NCI-H1930 (cell line): ENCODE measurements at places on chromosomes 1 and 21.

GRCh38 chr1:111924786-111925185 lies 64.7 kb downstream of the KCND3 start:
- no peak for DNase-seq

DNA sequence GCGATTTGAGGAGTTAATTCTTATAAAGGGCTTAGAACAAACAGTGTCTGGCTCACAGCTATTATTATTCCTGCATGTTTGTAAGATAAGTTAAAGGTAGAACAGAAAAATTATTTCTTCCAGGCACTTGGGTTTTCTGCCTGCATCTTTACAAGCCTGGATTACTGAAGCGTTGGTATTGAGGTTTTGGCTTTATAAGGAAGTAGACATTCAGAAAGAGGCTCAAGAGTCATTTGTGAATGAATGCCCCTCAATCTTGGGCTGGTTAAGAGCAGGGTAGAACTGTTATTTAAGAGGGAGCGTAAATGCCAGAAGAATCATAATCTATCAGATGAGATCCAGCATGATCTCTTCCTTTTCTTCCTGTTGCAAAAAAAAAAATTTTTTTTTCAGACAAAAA lies 77.3 kb upstream of the ARID1A start:
- DNase-seq = no peak

- DNase-seq = no peak
Observed at GRCh38 chr1:231736464-231736863, 109.9 kb downstream of the DISC1 start.

- no peak for DNase-seq
Observed at GRCh38 chr1:190226006-190226405, 251.7 kb downstream of the BRINP3 start.

DNA sequence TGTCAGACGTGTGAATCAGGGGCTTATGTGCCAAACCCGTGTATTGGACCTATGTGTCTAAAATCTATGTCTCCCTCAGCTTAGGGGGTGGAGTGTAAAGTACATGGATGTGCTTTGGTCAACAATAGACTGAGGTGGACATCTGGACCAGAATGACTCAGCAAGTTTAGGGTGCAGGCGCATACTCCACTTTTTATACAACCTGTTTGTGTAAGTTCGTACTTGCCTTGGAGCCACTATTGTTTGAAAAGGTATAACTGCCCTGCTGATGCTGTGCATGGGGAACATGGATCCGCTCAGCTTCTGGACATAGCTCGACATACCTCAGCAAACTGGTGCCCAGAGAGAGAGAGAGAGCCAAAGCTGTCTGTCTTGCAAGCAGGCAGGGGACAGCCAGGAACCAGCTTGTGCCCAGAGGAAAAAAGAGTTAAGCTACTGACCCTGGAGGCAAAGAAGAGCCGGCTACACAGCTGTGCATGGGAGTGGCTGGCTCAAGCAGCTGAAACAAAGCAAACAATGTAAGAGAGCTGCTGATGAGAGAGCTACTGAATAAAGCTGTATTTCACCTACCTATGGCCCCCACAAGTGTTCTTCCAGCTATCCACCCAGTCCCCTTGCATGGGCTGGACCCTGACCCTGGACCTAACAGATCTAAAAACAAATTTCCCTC lies 41.2 kb downstream of the GJA5 start:
- DNase-seq = no peak

DNA sequence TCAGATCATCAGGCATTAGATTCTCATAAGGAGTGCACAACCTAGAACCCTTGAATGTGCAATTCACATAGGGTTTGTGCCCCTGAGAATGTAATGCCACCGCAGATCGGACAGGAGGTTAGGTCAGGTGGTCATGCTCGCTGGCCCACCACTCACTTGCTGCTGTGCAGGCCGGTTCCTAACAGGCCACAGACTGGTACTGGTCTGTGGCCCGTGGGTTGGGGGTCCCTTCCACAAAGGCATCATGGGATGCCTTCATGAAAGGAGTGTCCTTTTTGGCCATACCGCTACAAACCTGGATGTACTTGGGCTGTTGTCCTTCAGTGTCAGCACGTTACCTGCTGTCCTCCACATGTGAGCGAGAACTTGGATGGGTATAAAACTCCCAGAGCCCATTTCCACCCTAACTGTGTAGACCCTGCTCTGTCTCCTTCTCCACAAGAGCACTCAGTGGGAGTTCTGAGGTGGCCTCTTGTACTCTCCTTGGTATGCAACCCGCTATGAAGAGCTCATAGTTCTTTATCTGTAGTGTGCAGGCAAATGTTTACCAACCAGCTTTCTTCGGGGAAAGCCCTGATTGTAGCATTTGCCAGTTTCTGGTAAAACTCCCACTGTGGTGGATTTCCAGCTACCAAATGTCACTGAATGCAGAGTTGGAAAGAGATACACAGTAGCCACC lies 41.7 kb upstream of the SLC19A1 start:
- no peak for DNase-seq

DNA sequence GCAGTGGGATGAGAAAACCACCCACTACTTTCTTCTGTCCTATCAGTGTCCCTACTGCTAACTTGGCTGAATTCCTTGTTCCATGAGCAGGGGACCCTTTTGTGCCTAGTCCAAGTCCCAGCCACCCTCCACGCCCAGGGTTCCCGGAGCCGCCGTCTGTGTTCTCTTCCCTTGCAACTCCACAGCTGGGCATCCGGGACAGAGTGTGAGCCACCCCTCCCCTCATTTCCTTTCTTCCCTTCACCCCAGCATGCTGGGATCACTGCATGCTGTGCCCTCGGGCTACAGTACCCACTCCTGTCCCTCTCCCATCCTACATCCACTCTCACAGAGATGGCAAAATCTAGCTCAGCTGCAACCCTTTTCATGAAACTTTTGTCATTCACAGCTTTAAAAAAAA lies 44.5 kb downstream of the PGBD5 start:
- no peak for DNase-seq

- no peak for DNase-seq
Observed at GRCh38 chr1:12005488-12006166, 13.7 kb upstream of the MIIP start.

DNA sequence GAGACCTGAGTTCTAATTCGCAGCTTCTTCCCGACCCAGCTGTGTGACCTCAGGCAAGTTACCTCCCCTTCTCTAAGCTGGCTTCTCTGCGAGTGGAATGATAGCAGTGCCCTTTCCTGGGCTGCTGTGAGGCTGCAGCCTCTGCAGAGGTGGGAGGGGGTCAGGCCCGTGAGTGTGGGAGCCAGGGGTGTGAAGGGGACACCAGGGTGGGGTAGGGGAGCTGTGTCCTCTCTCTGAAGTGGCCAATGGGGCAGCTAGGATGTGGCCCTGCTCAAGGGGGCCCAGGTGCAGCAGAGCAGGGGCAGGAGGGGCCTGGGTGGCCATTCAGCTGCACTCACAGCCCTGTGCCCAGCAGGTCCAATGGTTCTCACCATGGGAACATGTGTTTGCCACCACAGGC lies 24.5 kb downstream of the DMRTB1 start:
- no peak for DNase-seq

DNA sequence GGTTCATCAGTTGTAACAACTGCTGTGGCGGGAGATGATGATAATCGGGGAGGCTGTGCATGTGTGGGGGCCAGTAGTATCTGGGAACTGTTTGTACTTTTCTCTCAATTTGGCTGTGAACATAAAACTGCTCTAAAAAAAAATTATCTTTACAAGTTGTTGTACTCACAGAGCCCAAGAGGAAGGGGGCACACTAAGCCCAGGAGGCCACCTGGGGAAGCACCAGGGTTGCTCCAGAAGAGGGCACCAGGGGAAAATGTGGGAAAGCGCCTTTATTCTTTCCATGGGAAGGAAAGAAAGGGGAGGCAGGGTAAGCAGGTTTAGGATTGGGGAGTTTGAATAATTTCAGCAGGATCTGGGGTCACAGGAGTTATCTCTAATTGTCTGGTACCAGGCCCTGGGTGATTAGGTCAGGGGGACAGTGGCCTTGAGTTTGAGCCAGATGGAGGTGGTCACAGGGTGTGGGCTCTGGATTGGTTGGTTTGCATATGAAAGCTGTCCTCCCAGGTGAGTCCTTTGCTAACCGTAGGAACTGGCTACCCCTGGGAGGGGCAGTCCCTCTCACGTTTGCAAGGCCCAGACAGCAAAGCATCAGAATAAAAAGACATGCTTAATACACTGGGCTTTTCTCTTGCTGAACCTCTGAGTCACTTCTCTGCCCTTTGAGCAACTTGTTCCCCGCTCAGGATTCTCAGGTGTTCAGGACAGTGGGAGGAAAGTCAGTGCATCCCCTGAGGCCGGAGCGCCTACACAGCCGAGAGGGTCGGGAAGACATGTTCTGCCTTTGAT lies 11.2 kb downstream of the MYOC start:
- DNase-seq = no peak

DNA sequence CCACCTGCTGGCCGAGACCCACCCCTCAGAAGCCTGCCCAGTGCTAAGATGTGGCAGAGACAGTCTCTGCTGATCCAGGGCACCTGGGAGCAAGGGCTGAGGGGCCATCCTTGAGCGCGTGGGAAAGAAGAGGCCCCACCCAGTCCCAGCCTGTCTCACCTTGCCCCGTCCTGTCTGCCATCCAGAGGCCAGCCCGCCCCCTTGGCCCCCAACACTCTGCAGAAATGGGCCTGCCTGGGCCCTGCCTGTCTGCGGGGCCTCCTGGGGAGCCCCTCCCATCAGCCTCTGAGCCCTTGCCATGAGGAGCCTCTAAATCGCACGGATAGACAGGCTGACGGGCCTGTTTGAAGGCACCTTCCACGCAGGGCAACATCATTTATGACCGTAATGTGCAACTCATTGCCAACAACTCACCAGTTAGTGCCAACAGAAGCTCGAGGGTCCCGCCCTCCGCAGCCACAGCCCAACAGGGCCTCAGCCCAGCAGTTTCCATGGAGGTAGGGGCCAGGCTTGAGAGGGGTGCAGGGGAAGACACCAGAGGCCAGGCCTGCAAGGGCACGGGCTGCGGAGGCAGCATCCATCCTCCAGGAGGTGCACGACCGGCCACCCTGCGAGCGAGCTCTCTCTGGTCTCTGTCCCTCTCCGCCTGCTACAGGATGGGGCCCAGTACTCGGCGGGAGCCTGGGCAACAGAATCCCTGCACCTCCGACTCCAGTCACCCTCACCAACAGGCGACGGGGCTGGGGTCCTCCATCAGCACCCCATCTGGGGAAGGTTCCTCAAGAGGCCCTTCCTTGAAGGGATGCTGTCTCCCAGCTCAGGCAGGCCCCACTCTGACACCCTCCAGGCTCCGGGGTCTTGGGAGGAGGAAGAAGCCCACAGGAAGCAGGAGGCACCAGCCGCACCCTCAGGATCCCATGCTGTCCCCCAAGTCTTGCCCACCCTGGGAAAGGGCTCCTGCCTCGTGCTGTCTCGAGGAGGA lies 78.0 kb downstream of the MEGF6 start:
- DNase-seq = no peak
